Activated CD4-positive, alpha-beta T cell treated with anti-CD3 and anti-CD28 coated beads for 1 hour (primary cell): ENCODE measurements at places on chromosomes 1 and 21.

DNA sequence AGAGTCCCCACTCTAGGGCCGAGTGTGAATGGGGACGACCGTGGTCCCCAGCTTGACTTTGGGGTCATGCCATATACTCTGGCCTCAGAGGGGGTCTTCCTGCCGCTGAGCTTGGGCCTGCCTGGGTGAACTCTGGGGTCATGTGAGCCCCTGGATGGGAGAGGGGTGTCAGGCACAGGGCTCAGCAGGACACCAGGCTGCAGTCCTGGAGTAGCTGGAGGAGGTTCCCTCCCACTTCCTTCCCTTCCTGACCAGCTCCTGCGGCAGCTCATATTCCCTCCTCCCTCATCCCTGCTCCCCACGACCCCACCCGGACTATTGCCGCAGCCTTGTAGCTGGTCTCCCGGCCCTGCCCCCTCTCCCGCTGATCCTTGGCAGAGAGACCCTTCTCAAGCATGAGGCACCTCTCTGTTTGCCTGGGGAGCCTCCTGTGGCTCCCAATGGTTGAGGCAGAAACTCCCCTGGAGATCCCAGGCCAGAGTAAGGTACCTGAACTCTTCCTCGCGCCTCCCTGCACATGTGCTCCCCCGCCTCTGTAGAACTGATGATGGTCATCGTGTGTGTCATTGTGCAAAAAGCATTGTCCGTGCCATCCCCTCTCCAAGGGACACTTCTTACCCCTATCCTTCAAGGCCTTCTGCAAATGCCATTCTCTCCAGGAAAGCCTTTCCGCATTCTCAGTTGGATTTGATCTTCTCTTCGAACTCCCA, 1.8 kb downstream of the TNFRSF1B start:
- DNase-seq = no peak

GRCh38 chr1:226446094-226446493, 38.2 kb upstream of the PARP1 start:
- DNase-seq = no peak

DNA sequence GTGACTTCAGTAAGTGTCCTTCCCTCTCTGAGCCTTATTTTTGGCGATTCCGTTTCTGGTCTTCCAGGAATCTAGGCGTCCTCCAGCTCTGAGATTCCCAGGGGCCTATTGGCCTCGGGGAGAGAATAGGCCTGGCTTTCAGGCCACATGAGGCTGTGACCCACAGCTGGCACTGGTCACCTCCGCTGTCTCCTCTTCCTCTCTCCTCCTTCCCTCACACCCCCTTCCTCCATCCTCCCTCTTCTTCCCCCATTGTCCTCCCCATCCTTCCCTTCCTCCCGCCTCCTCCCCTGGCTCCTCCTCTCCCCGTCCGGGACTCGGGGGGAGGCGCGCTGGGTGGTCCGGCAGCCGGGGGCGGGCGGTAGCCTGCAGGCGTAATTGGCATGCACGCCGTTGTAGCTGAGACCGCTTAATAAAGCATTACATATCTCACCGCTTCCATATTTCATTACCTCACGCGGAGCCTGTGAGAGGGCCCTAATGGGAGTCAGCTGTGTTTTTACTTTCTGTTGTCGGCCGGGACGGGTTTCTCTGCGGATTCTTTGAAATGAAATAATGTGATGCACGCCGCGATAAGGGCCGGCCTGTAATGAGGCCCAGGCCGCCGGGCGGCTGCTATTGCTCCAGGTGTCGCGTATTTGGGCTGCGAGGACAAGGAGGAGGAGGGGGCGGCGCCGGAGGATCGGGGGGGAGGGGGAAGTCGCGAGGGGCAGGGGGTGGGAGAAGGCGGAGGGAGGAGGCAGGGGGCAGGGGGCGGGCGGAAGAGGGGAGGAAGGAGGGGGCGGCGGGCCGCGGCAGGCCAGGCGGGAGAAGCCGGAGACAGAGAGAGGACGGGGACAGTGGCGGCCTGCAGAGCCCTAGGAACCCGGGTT, 95.3 kb downstream of the FOXD2 start:
- no peak for DNase-seq

GRCh38 chr1:28266920-28267322, 7.6 kb downstream of the SESN2 start:
- DNase-seq = no peak

GRCh38 chr1:30407865-30408580, 315.4 kb downstream of the MATN1 start:
- DNase-seq = no peak

DNA sequence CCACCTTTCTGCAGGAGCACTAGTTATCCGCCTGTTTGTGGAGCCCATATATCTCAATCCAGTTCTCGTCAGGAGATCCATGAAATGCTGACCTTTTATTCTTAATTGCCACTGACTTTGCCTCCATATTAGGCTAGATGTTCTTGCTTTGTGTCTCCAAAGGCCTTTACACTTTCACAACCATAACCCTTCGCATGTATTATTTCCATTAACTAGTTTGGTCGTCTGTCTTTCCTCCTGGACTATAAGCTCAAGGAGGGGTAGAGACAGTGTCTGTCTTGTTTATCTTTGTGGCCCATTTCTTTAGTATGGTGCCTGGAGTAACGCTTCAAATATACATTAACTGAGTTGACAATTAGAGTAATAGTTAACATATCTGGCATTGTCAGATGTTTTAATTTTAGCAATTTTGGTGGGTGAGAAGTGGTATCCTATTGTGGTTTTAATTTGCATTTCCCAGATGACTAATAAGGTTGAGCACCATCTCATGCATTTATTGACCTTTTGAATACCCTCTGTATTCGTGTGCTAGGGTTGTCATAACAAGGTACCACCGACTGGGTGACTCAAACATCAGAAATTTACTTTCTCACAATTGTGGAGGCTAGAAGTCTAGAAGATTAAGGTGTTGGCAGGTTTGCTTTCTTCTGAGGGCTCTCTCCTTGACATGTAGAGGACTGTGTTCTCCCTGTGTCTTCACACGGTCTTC, 21.7 kb upstream of the IL12RB2 start:
- DNase-seq = no peak

GRCh38 chr1:175499595-175500382, 243.6 kb downstream of the TNR start:
- DNase-seq = no peak

DNA sequence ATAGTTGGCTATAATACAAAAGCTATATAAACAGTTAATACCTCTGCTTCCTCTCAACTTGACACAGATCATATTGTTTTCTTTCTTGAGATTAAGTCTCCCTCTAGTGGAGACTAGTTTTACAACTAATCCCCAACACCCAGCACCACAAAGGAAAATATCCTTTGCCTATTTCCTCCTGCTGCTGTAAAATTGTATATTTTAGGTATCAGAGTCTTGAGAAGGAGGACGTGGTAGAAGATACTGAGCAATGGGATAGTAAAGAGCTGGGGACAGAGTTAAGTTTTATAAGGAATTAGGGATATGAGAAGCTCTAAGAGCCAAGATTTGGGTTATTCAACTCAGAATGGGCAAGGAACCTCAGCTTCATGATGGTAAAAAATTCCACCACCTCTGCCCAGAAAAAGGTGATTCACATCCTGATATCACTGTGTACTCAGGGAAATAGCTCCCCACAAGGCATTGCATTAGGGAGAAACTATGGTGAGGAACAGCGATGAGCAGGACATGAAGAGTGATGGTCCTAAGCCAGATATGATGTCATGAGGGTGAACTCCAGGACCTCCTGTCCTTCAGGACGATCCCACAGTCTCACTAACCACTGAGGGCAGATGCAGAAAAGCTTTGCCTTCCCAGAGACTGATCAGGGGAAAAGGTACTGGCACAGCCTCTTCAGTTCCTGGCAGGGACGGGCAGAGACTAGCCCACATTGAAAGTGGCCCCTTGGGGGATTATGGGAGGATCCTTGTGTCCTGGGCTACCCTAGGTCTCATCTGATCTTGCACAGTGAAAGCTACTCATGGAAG, 14.7 kb upstream of the CFAP126 start:
- DNase-seq = no peak

- DNase-seq = no peak
These were observed 532.2 kb downstream of the MATN1 start for GRCh38 chr1:30191154-30191702.

DNA sequence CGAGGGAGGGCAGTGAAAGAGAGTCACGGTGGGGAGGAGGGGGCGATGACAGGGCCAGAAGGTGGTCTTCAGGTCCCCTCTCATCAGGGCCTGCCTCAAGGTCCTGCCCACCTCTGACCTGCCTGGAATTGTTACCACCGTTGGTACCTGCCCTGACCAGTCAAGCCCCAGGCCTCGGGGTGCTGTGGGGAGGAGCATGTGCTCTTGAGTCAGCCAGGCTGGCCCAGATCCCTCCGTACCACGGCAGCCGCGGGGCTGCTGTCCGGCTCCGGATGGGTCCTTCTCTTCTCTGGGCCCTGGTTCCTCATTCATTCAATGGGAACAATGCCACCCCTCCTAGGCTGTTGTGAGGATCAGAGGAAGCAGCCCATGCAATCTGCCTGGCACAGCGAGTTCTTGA, 22.0 kb downstream of the SERINC2 start:
- no peak for DNase-seq

GRCh38 chr1:114756009-114756892, 1.5 kb downstream of the CSDE1 start:
- no peak for DNase-seq

DNA sequence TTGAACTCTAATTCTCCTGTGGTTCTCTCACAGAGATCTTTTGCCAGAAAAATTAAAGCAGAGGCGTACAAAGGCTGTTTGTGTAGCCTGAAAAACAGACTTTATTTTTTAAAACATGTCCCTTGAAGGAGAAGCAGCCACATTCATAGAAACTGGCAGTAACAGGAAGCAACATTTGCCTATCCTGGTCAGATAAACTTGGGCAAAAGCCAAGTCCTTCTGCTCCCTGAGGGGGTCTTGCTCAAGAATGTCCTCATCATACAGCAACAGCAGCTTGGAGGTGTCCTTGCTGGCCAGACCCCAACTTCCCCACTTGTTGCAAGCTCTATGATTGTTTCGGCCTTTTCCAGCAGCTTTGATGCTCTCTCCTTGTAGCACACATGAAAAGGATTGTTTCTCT, 36.3 kb downstream of the MSTO1 start:
- DNase-seq = no peak

DNA sequence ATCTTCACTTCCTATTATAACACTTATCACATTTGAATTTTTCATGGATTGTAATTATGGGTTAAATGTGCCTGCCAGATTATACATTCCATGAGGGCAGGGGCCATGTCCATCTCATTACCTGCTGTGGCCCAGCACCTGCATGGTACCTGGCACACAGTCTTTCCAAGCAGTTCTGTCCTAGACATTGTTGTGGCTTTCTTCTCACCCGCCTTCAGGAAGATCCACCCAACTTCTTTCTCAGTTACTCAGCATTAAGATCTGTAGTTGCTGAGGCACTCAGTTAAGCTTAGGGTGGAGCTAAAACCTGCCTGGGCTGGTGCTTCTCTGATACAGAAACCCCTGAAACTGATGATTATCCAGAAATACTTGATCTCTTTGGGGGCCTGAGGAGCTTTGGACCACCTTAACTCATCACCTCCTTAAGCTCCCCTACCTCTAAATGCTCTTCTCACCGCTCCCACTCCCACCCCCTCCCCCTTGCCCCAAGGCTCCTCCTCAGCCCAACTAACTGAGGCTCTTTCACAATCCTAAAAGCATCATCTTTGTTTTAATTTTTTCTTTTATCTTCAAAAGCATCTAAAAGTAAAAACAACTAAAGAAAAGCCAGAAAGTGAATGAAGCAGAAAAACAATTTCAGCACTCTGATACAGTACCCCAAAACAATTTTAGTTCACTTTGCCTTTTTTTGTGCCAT, 190.6 kb downstream of the FGGY start:
- DNase-seq = no peak

GRCh38 chr21:40641042-40641441, 205.9 kb downstream of the DSCAM start:
- no peak for DNase-seq

- DNase-seq = no peak
These were observed 29.2 kb downstream of the HSPA13 start for GRCh38 chr21:14353726-14354125.

GRCh38 chr1:220458936-220459335, 69.0 kb upstream of the MARK1 start:
- no peak for DNase-seq

GRCh38 chr1:226293553-226293920, 15.4 kb downstream of the LIN9 start:
- no peak for DNase-seq

DNA sequence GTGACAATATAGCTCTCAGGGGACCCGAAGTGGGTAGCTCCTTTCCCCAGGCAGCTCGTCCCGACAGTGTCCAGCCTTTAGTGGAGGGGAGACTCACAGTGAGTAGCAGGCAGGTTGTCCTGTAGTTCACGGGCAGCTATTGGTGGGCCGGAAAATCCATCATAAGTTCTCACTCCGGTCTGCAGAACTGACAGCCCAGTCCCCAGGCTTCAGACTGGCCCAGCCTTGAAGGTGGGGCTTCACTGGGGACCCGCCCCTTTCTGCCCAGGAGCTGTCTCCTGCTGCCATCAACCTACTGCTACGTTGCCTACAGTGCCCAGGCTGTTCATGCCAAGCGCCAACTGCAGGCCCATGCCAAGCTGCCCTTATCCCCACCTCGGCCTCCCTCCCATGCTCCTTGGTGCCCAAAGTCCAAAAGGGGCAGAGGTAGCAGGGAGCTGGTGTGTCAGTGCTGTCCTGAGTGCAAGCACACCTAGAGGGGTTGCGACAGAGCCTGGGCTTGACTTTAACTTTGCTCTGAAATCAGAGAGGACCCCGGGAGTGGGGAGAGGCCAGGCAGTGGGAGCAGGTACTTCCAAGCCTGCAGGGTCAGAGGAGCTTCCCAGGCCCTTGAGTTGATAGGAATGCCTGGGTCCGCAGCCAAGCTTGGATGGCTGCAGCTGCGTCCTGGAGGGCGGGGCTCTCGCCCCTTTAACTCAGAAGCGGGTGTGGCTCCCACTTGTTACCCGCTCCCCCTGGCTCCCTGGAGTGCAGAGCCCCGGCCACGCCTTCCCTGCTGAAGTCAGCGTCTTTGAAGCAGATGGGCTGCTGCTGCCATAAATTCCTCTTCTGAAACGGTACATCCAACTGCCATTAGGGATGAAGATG, 1144.3 kb upstream of the NCAM2 start:
- no peak for DNase-seq

DNA sequence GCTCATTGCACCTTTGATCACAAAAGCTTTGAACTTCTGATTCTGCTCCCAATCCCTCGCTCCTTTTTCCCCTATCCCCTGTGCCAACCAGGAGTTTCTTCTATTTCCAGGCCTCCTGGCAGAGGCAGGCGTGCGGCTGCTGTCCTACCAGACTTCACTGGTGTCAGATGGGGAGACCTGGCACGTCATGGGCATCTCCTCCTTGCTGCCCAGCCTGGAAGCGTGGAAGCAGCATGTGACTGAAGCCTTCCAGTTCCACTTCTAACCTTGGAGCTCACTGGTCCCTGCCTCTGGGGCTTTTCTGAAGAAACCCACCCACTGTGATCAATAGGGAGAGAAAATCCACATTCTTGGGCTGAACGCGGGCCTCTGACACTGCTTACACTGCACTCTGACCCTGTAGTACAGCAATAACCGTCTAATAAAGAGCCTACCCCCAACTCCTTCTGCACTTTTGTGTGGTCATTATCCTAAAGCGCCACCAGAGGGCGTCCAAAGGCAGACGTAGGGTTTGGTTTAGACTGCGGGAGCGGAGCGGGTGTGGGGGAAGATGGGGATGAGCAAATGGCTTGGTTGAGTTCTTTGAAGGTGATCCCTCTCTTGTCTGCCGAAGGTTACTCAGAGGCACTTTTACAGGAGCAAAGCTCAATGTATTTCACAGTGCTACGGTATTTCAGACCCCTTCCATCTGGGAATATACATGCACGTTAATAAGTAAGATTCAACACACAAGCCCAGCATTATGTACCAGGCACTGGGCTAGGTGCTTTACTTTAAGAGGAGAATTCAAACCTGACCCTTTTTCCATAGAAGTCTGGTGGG, 24.7 kb downstream of the HMGCS2 start:
- peak; percentile 16 for DNase-seq

- DNase-seq = no peak
These were observed 23.1 kb upstream of the CNN3 start for GRCh38 chr1:94949681-94950661.
